ENCODE measurements at places on chromosomes 7 and 10.

DNA sequence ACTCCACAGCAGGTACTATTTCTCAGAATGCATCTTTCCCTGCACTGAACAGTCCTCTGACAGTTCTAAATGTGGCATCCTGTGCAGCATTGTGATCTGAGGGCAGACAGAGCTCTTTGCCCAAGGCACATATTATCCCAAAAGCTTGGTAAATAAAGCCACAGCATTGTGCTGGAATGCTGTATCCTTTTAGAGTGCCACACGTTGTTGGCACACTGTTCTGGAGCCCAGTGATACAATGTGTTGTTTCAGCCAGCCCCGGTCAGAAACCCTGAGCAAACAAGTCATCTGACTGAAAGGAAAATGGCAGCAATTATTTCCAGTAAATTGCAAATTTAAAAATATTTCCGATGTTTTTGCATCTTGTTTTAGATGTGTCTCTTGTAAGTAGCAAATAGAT, 45.4 kb downstream of the NAMPT start:
- no peak for DNase-seq

- no peak for DNase-seq
These were observed 210.1 kb downstream of the AUTS2 start for GRCh38 chr7:69808391-69808790.

- DNase-seq = no peak
These were observed 243.9 kb downstream of the TNS3 start for GRCh38 chr7:47338026-47338425.

DNA sequence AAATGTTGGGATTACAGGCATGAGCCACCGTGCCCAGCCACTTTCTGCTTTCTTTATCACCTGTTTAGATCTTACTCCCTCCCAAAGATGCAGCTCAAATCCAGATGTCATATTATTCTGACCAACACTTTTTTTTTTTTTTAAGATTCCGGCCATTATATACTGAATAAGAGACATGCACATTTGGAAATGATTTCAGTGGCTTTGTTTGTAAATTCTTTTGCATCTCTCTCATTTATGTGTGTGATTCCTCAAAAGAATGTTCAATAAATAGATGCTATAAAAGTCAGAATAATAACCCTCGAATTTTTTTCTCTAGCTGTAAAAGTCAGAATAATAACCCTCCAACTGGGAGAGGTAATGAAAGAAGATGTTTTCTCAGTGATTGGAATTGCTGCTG, 25.4 kb downstream of the HECW1 start:
- no peak for DNase-seq

GRCh38 chr7:107563775-107564552, at the start of the genes COG5 and DUS4L:
Gene COG5 (minus strand): TSS chr7:107563920. CDS start chr7:107563896, 24 bp downstream.
Gene DUS4L (plus strand): TSS chr7:107563971. CDS start chr7:107567071, 3,100 bp downstream.
- DNase-seq = peak; percentile 79

GRCh38 chr10:9068003-9068402, 1013.5 kb downstream of the GATA3 start:
- no peak for DNase-seq

DNA sequence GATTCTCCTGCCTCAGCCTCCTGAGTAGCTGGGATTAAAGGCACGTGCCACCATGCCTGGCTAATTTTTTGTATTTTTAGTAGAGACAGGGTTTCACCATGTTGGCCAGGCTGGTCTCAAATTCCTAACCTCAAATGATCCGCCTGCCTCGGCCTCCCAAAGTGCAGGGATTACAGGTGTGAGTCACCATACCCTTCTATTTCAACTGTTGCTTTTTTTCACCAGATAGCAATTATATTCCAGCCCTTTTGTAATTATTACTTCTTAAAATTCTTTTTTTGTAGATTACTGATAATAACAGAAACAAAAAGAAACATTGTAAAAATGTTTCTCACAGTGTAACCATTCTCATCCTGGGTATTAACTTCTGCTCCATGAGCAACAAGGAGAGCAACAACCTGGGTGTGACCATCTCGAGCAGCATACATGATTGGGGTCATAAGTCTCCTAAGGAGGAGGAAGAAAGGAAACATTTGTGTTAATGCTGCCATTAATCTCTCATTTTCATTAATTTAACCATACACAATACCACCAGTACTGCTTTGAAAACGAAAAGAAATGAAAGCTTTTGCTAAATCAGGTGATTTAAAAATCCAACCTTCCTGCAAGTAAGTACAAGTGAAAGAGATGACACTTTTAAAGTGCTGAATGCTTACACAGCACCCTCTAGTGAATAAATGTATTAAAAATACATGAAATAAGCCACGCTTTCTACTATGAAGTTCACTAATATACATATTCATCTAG, 41.8 kb downstream of the ASZ1 start:
- no peak for DNase-seq

- DNase-seq = peak; percentile 14
These were observed 261.1 kb downstream of the GATA3 start for GRCh38 chr10:8315619-8316021.

DNA sequence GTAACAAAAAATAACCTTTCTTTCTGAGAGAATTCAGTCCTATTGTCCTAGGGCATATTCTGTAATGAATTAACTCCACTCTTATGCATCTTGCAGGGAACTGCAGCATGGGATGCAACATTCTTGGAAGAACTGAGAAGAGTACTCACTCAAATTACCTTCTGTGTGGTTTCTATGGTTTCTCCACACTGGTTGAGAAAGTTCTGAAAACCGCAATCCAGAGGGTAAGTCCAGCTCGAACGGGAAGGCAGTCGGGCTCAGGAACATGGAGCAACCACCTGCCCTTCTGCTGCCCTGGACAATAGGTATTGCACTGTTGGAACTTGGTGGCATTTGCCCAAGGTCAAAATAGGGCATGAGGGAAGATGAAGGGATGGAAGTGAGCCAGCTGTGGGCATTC, 59.6 kb upstream of the CDK13 start:
- no peak for DNase-seq

- no peak for DNase-seq
These were observed 141.9 kb downstream of the GRM3 start for GRCh38 chr7:86785641-86786040.

GRCh38 chr10:35318551-35318950, 17.8 kb upstream of the CCNY start:
- DNase-seq = no peak

GRCh38 chr7:83947260-83947659, 247.3 kb downstream of the SEMA3A start:
- no peak for DNase-seq

- DNase-seq = no peak
These were observed 108.0 kb downstream of the TWIST1 start for GRCh38 chr7:19009241-19009935.

DNA sequence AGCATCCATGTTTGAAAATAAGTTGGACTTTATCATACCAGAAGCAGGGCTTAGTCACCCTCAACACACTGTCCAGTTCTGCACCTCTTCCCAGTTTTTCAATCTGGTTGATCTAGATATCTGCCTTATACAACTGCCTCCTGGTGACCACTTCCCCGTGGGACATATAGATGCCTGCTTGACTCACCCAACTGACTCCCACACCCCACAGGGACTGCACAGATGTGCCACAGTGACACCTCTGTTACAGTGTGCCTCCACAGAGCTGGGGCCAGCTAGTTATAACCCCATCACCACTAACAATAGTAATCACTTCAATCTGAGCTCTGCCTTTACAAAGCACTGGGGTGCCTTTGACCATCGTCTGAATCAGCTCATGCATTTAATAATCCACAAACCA, 82.6 kb upstream of the AOAH start:
- no peak for DNase-seq

DNA sequence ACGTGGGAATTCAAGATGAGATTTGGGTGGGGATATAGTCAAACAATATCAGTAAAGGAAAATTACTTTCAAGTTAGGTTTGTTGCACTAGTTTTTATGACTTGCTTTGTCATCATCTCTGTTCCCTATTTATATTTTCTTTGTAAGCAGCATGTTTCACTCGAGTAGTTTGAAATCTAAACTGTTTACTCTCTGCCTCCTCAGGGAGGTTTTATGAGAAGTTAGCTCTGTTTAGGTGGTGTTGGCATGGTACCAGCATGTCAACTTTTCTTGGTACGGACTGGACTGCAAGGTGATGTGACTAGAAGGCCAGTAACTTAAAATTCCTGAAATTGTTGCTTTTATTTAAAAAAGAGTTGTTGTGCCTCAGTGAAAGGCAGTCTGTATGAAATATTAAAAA, 59.2 kb upstream of the MTPN start:
- DNase-seq = no peak

Measured in activated naive CD4-positive, alpha-beta T cell treated with anti-CD3 and anti-CD28 coated beads, Interleukin-2, amount 50 U/mL, for 72 hours (primary cell).